Glutamatergic neuron (in vitro differentiated cells): ENCODE measurements at places on chromosomes 5 and 9.

DNA sequence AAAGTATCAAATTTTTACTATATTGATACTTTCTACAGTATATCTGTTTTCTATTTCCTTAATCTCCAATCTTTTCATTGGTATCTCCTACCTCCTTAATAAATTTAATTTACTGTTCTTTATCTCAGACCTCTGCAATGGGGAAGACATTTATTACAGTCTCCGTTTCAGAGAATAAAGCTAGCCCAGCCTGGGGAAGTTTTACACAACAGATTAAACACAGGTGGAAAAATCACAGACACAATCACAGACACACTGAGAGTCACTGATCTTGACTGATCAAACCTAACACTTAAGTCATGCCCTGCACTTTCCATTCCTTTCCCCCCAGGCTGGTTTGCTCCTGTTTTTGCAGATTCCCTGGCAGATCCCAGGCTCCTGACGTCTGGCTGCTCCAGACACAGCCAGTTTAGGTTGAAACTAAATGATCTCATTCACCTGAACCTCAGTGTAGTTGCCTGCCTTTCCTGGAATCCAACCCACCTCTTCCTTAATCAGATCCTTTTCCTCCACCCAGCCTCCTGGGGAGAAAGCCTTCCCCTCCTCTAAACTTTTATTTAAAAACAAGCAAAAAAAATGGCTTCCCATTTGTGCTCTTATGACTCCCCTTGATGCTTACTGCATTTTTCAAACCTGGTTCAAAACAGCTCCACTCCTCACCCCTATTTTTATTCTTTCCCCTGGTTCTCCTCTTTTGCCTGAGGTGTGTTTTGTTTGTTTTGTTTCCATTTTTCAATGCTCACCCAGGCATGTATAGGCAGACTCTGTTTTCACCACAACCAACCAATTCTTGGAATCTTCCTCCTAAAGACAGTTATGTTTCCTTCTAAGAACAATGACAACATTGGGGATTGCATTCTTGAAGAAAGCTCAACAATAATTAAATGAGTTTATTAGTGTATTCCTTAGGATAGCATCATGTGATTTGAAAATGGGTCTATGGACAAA is 29.5 kb upstream of the OSMR start:
- no peak for DNase-seq

DNA sequence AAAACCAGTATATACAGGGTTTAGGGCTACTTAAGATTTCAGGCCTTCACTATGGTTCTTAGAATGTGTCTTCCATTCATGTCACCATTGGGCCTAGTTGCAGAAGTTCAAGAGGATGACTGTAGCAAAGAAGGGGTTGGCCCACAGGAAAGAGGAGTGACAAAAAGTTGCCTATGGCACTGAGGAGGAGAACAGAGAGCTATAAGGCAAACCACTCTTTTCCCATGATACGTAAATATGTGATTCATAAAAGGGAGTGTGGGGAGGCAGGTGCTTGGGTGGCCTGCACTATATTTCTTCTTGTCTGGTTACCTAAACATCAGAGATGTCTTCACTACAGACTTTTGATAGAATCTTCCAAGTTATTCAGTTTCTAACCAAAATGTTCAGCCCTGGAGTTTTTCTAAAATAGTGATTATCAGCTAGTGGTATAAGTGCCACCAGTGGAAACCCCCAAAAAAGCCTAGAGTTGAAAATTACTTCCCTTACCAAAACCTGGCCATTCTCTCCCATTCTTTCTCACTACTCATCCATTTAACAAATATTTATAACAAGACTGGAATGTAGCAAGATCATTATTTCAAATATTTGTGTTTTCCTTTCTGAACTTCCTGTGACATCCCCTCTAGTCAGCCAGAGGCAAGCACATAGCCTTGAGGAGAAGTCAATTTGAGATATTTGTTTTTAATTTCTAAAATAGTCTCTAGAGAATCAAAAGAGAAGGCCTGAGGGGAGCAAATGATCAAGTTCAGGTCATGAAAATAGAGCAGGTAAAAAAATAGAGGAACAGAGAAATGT is 367.4 kb downstream of the EFNA5 start:
- no peak for DNase-seq

GRCh38 chr5:71838286-71838685 is 119.2 kb downstream of the CARTPT start:
- no peak for DNase-seq

- no peak for DNase-seq
These were observed at the start of gene GARNL3 for GRCh38 chr9:127264462-127265219. Gene GARNL3 (plus strand): TSS chr9:127264774. CDS start chr9:127264878, 104 bp downstream.

GRCh38 chr9:37921546-37922300 is 17.8 kb upstream of the SLC25A51 start:
- no peak for DNase-seq

- DNase-seq = no peak
These were observed 73.3 kb upstream of the PCSK1 start for GRCh38 chr5:96506376-96506775.

DNA sequence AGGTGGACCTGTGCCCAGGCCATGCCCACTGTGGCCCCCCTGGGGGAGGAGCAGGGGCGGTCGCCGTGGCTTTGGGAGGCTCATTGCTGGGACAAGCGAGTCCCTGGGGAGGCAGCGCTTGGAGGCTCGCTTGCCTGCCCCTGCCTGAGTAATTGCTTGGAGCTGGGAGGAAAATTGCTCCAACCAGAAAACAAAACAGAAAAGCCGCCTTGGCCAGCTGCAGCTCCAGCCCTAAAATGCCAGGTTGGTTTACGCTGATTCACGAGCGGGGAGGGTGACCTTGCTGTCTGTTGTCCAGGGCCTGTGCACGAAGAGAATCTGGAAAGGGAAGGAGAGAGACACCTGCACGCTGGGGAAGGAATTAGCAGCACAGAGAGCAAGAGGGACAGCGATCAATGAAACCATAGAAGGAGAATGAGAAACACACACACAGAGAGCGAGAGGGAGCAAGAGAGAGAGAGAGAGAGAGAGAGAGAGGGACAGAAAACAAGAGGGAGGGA is 25.3 kb downstream of the NTNG2 start:
- DNase-seq = peak; percentile 61

DNA sequence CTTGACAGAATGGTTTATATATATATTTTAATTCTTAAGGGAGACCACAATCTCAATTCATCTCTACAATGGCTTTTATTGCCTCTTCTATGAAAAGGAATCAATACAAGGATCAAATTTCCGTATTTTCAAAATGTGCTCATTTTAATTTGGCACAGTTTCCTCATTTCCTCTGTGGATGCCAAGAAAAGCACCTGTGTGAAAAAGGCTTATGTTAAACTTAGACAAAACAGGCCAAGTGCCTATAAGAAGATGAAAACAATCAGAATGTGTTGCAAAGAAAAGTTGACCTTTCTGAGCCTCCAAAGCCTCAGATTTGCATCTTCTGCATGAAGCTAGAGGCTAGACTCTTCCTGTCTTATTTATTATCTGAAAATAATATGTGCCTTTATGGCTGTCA is 173.7 kb upstream of the SLC12A2 start:
- DNase-seq = no peak

DNA sequence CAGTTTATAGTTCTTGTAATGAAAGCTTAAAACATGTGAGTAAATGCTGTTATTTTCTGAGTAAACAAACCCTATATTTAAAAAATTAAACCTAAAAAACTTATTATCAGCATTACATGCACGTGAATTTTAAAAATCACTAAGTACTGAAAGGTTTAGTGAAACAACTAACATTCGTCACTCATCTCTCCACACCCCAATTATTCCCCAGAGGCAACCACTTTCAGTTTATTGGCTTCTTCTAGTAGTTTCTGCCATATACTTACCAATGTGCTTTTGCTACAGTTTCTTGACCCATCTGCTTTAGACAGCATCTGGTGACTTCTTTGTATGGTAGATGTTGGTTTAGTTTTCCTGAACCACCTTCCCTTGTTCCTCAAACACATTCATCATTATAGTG is 58.1 kb downstream of the ANGPTL2 start:
- no peak for DNase-seq

GRCh38 chr9:27532046-27532445 is 2.4 kb upstream of the MOB3B start:
- no peak for DNase-seq

DNA sequence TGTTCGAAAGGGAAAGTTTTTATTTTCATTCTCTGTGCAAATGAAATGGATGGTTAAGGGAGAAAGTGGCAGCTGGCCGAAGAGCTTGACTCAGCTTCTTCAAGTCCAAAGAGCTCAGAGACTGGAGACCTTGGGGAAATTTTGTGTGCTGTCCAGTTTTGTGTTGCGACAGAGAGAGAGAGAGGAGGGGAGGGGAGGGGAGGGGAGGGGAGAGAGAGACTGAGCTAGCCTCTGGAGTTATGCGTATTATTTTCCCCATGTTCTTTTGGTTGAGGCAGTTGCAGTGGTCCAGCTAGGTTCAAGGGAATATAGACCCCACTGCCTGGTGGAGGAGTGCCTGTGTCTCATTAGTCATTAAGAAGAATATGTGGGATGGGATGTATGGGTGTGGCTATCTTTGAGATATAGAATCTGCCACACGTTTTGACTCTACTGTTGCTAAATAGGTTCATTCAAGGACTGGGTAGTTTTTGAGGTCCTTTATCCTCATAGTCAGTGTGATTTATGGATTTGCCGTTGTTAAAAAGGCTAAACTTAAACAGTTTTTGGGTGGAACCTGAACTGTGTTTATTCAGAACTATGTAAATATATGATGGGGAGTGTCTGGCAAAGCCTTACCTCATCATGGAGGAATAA is 69.7 kb downstream of the ARHGAP26 start:
- no peak for DNase-seq

- DNase-seq = no peak
These were observed 382.2 kb downstream of the LRRC70 start for GRCh38 chr5:62960781-62961180.

DNA sequence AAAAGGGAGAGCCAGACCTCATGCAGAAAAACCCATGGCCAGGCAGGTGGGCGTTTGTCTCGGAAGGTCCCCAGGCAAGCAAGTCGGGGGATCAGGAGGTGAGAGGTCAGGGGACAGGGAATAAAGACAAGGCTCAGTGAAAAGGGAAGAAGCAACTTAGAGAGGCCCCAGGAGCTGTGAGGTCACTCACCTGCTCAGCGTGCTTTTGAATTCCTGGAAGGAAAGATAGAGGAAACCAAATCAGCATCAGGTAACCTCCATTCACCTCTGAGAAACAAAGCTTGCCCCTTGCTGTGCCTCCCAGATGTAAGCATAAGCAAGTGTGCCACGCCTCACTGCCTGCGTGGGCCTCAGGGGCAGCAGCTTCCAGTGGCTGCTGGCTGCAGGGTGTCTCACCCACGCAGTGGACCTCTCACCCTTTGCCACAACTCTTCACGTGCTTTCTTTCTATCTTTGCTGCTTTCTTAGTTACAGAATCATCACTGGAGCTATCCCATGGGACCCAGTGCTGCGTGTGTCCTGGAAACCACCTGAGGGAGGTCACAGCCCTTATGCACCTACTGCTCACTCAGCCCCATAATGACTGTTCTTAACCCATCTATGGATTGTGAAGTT is 6.0 kb downstream of the TRIM7 start:
- DNase-seq = no peak

GRCh38 chr9:130820135-130820738 is 14.8 kb upstream of the ABL1 start:
- DNase-seq = no peak

GRCh38 chr5:31982621-31983020 is 191.5 kb downstream of the GOLPH3 start:
- DNase-seq = no peak

GRCh38 chr9:37760416-37761161 is 7.0 kb downstream of the TRMT10B start:
- DNase-seq = no peak

DNA sequence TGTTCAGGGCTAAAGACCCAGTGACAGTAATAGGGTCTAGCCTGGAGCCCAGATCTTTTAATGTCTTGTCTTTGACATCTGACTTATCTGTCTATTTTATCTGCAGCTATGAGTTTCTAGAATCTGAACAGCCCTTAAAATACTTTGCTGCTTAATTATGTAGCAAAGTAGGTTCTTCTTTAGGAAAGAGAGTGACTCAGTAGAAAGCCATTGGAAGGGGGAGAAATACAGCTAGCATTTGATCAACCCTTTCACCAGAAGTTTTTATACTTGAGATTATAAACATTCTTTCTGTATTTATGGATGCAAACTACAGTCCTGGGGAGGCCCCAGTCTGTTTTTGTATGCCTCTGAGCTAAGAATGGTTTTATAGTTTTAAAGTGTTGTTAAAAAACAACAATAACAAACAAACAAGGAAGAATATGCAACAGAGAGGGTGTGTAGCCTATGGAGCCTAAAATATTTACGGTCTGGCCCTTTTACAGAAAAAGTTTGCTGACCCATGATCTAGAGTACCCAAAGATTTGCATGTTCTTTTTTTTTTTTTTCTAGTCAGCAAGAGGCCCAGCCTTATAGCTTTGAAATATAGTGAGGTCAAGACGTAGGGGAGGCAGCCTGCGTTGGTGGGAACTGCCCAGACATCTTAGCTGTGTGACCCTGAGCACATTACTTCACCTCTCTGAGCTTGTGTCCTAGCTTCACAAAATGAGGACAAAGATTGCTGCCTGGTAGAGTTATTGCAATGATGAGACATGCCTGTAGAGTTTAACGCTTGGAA is 9.7 kb downstream of the GSN start:
- no peak for DNase-seq

- DNase-seq = no peak
These were observed 180.8 kb downstream of the GAPVD1 start for GRCh38 chr9:125442452-125442851.

DNA sequence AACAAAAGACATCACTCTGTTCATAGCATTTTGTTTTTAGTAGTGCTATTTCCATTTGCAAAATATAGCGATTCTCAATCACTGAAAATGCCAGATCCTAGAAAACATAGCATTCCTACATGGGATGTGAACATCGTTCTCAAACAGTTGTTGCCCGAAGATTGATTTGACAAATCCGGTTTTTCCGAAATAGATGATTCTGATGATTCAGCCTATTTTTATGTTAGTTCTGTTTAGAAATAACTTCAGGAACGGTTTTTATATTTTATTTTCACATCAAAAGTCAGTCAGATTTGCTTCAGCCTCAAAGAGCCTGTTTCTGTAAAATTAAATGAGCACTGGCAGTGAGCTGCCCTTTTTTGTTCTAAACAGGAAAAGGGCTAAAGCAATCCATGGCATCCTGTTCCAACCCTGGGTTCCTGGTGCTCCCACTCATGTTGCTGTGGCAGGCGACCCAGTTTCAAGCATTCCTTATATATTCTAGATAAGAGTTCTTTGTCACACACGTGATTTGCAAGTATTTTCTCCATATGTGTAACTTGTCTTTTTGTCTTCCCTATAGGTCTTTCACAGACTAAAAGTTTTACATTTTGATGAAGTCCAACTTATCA is 14.2 kb upstream of the PSIP1 start:
- no peak for DNase-seq

DNA sequence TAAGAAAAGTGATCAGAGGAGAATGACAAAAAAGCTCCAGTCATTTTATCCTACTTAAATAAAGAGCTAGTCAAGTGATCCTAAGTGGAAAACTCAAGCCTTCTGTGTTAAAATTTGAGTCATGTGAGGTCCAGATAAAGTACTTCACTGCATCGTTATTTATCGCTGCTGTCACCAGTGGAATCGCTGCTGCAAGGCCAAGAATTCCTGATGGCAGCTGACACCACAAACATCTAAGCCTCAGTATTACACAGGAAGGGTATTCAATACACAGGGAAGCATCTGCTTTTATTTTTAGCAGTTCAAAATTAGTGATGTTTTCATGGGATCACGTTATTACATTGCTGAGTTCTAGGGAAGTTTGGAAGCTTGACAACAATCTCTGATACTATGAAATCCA is 190.3 kb downstream of the GOLPH3 start:
- DNase-seq = no peak

- no peak for DNase-seq
These were observed 1.9 kb downstream of the GAPT start for GRCh38 chr5:58493141-58493540.

GRCh38 chr5:146540414-146540813 is 24.4 kb upstream of the GPR151 start:
- DNase-seq = no peak
